Germinal center (tissue), 1 donor: ENCODE measurements at places on chromosomes 16 and 17.

- DNase-seq: no peak
Observed at GRCh38 chr17:59327981-59328290, 3.5 kb upstream of the YPEL2 start.

DNA sequence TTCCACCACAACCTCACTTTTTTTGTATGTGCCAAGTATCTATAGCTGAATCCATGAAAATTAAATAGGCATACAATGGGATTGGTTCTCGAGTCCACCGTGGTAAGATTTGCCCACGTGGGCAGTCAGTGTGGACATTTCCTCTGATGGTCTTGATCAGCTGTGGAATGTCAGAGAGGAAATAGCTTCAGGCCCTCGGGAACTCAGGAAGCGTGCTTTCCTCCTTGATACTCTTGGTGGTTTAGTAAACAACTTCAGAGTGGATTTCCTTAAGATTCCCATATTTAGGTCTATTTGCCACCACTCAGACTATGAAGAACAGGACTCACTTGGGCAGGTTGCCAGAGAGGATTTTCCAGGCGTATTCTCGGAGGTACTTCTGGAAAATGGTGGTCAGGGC lies 152.5 kb downstream of the VPS53 start:
- DNase-seq: no peak

GRCh38 chr16:26993963-26994362 lies 72.8 kb upstream of the C16orf82 start:
- no peak for DNase-seq

GRCh38 chr16:84827131-84827574 lies 7.4 kb downstream of the CRISPLD2 start:
- no peak for DNase-seq

GRCh38 chr17:37614823-37615222 lies 5.6 kb upstream of the SYNRG start:
- no peak for DNase-seq

- peak; percentile 82 for DNase-seq
Observed at GRCh38 chr16:2507052-2507659, 6.6 kb upstream of the ATP6V0C start.

- no peak for DNase-seq
Observed at GRCh38 chr17:32111141-32111771, 31.0 kb upstream of the RHOT1 start.

DNA sequence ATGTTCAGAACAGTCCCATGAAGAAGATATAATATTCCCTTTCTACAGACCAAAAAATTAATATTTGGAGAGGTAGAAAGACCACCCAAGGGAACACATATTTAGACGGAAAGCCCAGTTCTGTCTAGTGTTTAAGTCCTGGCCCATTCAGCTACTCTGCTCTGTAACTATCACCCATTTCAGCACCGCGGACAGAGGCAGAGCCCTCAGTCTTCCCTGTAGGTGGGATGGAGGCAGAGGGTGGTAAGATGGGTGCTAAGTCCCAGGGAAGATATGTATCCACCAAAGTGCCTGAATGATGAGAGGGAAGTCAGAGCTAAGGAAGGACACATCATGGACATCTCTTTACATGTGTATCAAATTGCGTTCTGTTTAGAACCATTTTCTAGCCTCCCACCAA lies 27.8 kb upstream of the C16orf78 start:
- DNase-seq: no peak

DNA sequence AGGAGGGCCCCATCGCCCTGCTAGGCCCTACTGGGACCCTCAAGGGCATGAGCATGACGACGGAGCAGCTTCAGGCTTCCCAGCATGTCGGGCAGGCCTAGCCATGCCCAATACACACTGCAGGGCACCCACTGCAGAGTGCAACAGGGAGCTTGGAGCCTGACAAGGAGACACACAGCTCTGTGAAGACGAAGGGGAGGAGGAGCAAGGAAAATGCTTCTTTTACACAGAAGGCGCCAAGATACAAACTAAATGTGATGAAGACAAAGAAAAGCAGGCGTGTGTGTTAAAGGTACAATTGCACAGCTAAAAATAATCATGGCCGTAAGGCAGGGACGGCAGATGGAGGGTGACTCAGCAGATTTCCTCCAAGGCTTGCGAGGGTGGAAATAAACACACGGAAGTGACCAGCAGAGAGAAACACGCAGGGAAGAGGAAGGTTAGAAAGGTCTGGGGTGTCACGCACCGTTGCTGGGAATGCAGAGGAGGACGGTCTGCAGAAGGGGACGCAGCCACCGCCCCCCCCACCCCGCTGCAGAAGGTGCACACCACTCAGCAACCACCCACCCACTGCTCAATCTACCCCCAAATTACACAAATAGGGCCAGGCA lies 108.5 kb downstream of the ZNF778 start:
- no peak for DNase-seq

DNA sequence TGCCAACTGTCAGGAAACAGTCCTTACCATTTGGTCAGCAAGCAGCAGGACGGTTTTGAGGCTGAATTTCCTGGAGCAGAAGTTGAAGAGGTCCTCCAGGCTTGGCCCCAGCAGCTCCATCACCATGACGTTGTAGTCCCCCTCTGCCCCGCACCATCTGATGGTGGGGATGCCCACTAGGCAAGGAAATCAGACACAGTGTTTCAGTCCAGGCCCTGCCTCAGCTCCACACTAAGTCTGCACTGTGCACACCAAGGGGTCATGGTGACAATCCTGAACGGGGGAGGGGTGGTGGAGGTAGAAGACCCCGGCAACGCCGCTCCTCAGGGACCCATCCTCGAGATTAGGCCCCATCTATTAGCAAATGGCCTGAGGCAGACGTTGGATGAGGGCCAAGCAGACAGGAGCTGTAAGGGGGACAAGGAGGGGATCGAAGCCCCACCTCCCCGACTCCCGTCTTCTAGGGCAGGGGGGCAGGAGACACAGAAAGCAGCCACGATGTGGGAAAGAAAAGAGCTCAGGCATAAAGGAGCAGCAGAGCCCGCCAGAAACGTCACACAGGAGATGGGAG lies 18.0 kb downstream of the CSNK1D start:
- no peak for DNase-seq

- no peak for DNase-seq
Observed at GRCh38 chr17:78458736-78459335, 80.4 kb downstream of the PGS1 start.

DNA sequence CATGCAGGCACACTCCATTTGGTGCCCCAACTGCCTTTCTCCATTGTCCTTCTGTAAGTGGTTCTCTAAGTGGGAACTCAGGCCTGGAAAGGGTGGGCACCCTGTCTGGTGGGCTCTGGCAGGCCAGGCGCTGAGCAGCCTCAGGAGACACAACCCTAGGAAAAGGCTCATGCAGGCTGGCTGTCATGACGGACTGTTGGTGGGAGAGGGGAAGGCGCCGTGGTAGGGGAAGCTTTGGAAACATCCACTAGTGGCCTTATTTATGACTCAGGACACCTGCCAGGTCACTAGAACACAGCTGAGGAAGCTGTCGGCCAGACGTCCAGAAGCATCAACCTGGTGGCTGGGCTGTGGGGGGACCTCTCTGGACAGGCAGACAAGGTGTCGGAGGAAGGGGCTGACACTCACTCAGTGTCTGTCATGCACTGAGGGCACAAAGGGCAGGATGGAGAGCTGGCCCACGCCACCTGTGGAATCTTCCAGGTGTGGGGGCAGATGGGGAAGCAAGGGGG lies 216.0 kb downstream of the SEC14L1 start:
- DNase-seq: no peak

GRCh38 chr17:35969558-35970380 lies 11.5 kb downstream of the CCL16 start:
- peak; percentile 61 for DNase-seq

- DNase-seq: no peak
Observed at GRCh38 chr16:75763204-75763603, 36.9 kb upstream of the CPHXL start.

- DNase-seq: no peak
Observed at GRCh38 chr16:48008011-48008525, 147.7 kb downstream of the ABCC12 start.

DNA sequence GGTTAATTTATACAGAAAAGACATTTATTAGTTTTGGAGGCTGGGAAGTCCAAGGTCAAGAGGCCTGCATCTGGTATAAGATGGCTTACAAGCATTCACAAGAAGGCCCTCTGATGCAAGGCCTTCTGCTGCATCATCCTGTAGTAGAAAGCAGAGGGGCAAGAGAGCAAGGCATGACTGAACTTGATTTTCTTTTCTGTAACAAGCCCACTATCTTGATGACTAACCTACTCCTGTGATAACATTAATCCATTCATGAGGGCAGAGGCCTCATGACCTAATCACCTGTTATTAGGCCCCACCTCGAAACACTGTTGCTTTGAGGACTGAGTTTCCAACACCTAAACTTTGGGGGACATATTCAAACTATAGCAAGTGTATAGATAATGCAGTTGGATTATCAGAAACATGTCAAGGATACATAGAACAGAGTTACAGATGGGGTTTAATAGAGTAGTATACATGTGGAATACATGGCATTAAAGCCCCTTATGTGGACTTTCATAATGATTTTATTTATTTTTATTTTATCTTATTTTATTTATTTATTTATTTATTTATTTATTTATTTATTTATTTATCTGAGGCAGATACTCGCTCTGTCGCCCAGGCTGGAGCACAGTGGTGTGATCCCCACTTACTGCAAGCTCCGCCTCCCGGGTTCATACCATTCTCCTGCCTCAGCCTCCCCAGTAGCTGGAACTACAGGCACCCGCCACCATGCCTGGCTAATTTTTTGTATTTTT lies 88.2 kb downstream of the CHD9 start:
- DNase-seq: no peak

DNA sequence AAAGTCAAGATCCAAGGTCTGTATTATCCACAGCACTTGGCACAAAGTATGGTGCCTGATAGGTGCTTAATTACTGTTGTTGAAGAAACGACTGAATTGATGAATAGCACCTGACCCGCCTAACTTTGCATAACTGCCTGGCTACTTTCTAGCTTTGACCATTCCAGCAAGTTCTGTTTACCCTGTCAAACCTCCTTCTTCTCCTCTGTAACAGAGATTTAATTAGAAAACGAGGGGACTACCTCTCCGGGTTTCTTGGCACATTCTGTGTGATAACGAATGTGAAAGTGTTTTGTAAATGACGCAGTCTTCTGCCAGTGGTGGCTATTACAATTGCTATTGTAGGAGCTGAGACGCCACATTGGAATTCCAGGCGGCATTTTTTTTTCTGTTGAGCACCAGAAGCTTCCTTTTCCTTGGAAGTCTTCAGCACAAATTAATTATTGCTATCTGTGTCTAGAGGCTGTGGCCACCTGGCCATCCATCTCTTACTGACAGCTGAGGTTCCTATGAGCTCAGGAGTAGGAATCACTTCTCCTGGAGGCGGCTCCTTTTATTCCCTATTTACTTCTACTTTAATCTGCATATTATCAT lies 522.9 kb downstream of the HS3ST4 start:
- no peak for DNase-seq

GRCh38 chr17:78001612-78002011 lies 43.1 kb downstream of the TNRC6C start:
- no peak for DNase-seq

DNA sequence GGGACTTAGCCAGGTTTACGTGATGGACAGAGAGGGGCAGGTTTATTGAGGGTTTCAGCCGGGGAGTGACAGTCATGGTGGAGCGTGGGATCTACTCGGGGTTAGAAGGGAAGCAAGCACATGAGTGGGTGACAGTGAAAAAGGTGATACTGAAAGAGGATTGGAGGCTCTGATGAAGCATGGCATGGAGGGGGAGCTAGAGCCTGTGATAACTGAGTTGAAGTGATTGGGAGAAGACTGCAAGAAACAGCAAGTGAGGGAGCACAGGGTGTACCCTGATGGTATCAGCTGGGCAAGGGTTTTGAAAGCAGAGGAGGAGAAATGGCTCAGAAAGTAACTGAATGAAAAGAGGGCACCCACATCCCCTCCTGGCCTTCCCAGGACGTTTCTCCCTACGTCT lies 6.7 kb upstream of the KSR1 start:
- no peak for DNase-seq

- DNase-seq: no peak
Observed at GRCh38 chr16:84931506-84931905, 79.8 kb downstream of the ZDHHC7 start.

DNA sequence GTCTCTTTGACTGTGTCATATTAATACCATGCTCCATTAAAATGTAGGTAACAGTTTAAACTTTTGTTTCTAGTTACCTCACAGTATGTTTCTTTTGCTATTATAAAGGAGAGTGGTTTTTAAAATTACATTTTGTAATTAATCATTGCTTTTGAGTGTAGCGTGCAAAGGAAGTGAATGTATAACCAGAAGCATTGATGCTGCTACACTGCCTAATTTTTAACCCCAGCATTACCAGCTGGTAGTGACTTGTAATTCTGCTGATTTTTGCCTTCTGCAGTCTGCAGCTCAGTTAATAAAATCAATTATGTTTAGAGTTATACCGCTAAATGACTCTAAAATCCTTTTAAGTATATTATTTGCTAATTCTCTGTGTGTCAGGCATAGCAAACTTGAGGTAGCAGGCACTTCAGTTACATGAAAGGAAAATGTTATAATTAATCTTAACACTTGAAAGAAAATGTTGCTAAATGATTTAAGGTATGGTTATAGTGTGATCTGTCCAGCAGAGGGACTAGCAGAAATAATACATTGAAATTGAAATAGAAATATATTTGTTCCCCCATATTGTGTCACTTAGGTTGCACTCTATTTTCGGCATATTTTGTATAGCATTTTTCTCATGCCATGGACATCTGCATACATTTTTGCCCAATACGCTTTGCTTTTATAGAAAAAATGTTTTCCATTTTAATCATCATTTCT lies 388.5 kb downstream of the CNTNAP4 start:
- DNase-seq: no peak

- DNase-seq: no peak
Observed at GRCh38 chr17:71511266-71511995, 609.4 kb upstream of the SOX9 start.

GRCh38 chr16:30095166-30096078 lies 591 bp downstream of the YPEL3 start:
- DNase-seq: peak; percentile 31

DNA sequence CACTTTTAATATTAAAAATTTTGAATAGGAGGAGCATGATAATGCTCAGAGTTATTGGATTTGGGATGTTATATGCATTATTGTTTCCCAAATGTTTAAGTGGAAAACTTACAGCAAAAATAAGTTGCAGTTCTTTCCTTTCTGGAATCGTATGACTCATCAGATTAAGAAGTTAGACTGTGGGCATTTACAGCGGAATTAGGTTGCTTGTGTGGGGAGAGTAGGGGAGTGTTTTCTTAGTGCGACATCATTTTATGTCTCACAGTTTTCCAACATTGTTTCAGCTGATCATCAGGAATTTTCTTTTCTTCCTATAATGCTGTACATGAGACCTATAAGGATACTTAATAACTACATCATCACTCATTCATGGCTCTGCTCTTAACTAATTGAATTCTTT lies 1631.8 kb downstream of the CDH8 start:
- DNase-seq: no peak

DNA sequence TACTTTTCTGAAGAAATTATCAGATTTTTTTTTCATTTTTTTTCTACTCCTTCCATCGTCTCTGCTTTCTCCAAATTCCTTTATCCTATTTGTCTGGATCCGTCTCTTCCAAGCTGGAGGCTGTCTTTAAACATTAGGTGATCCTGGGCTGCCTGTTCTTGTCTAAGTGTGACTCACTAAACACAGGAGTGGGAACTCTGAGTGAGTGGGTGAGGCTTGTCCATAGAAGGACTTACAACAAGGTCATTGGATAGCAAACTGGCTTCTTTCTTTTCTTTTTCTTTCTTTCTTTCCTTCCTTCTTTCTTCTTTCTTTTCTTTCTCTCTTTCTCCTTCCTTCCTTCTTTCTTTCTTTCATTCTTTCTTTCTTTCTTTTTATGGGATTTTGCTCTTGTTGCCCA lies 18.2 kb downstream of the ALOX15 start:
- no peak for DNase-seq
